PC-9 (cell line): ENCODE measurements at places on chromosomes 6 and 20. TPM values are rescaled to one million over a fixed set of nuclear protein-coding genes. Genes with fewer than 3 reads are reported as not detected.

- H3K27ac ChIP-seq = no peak overlapping the region
- no peak overlapping the region for H3K4me3 ChIP-seq
These were observed 34.7 kb downstream of the SUN5 start for GRCh38 chr20:32969356-32970114.

GRCh38 chr6:13668291-13668928 lies 43.2 kb downstream of the RANBP9 start:
- peaks cover 37% of the 10 kb centered on the region for H3K4me1 ChIP-seq
- peaks cover 6% of the 10 kb centered on the region; the same call in 1 of the 2 replicates for H3K36me3 ChIP-seq
- peak overlapping the region; percentile 68 for H3K27ac ChIP-seq

LAMA5 gene
- 700 and 744 TPM in 2 replicates for total RNA-seq

- no peaks in the 10 kb centered on the region for H3K36me3 ChIP-seq
- H3K4me3 ChIP-seq = no peak overlapping the region
- no peaks in the 10 kb centered on the region for H3K4me1 ChIP-seq
- DNase-seq = no peak
- H3K27ac ChIP-seq = no peak overlapping the region
These were observed 9.2 kb upstream of the ZBTB9 start for GRCh38 chr6:33445119-33445603.

SCUBE3 gene
- 0.10 and 0.17 TPM in 2 replicates for total RNA-seq
